ENCODE measurements at places on chromosomes 3 and 15. TPM values are rescaled to one million over a fixed set of nuclear protein-coding genes. Genes with fewer than 3 reads are reported as not detected.

The PIGZ gene
- 3.4 TPM for total RNA-seq

The DGKG gene
- 1.2 TPM for total RNA-seq

The GOLGA6B gene
- not detected for total RNA-seq

The ANKRD63 gene
- not detected for total RNA-seq

The IRAK2 gene
- 22.7 TPM for total RNA-seq

The NR2E3 gene
- total RNA-seq = 0.20 TPM

The COL6A5 gene
- not detected for total RNA-seq

The KNG1 gene
- not detected for total RNA-seq

The SAMMSON gene
- not detected for total RNA-seq

The CKMT1B gene
- not detected for total RNA-seq

The C2CD4A gene
- total RNA-seq = 1.4 TPM

The SPATA16 gene
- total RNA-seq = not detected

The AQP9 gene
- total RNA-seq = not detected

The SLC22A14 gene
- 0.66 TPM for total RNA-seq

The COL8A1 gene
- total RNA-seq = 133 TPM

The ARGFX gene
- not detected for total RNA-seq

The TRPM1 gene
- total RNA-seq = not detected

The LRRC34 gene
- 1.8 TPM for total RNA-seq

The CELF6 gene
- 0.23 TPM for total RNA-seq

The MYH15 gene
- 2.3 TPM for total RNA-seq

The PARP14 gene
- total RNA-seq = 54.0 TPM

The CCDC39 gene
- not detected for total RNA-seq

The HRH1 gene
- 21.6 TPM for total RNA-seq

The P3H2 gene
- 23.8 TPM for total RNA-seq

The CHCHD4 gene
- total RNA-seq = 11.0 TPM

The TRIM42 gene
- not detected for total RNA-seq

The TFG gene
- total RNA-seq = 82.4 TPM

The MEGF11 gene
- total RNA-seq = not detected

The LIPH gene
- 0.43 TPM for total RNA-seq

The TOMM70 gene
- 41.0 TPM for total RNA-seq

The TBC1D5 gene
- total RNA-seq = 80.4 TPM

The PLCB2 gene
- total RNA-seq = 0.43 TPM

The RNF123 gene
- total RNA-seq = 32.1 TPM

The MAGI1 gene
- total RNA-seq = 41.3 TPM

The ZNF620 gene
- 0.83 TPM for total RNA-seq
